ENCODE measurements at places on chromosomes 5 and 9.

GRCh38 chr9:134930398-134930797 is 12.7 kb upstream of the FCN1 start:
- DNase-seq: no peak

- DNase-seq: no peak
Observed at GRCh38 chr5:62575489-62575888, 3.1 kb upstream of the LRRC70 start.

DNA sequence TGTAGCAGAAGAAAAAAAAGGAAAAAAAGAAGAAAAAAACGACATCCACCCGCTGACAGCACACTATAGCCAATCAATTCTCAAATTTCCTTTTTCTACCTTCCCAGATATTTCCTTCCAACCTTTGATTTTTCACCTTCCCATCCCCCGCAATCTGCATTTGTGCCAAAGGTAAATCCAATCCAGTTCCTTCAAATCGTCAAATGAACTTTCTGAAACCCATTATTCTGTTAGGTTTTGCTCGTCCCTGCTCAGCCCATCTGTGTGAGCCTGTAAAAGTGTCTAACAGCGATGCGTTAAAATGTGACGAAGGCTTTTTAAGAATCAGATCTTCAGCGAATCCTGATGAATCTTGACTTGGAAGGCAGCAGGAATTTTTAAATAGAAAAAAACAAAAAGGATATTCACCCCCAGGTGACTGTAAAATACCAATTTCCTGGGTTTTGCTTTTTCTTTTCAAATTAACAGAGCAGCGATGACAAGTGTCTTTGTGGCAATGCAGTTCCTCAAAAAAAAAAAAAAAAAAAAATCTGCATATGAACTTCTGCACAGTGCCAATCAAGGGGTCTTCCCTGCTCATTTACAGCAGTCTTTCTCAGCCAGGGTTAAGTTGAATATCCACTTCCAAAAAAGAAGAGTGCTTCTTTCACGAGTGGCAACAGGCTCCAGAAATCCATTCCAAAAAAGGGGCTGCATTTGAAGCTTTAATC is 367 bp upstream of the SHC3 start:
- DNase-seq: no peak

- no peak for DNase-seq
Observed at GRCh38 chr9:87350915-87351314, 146.8 kb upstream of the DAPK1 start.

GRCh38 chr5:154368041-154368800 is 77.6 kb upstream of the SAP30L start:
- no peak for DNase-seq

- no peak for DNase-seq
Observed at GRCh38 chr5:157918811-157919742, 60.1 kb upstream of the CLINT1 start.

DNA sequence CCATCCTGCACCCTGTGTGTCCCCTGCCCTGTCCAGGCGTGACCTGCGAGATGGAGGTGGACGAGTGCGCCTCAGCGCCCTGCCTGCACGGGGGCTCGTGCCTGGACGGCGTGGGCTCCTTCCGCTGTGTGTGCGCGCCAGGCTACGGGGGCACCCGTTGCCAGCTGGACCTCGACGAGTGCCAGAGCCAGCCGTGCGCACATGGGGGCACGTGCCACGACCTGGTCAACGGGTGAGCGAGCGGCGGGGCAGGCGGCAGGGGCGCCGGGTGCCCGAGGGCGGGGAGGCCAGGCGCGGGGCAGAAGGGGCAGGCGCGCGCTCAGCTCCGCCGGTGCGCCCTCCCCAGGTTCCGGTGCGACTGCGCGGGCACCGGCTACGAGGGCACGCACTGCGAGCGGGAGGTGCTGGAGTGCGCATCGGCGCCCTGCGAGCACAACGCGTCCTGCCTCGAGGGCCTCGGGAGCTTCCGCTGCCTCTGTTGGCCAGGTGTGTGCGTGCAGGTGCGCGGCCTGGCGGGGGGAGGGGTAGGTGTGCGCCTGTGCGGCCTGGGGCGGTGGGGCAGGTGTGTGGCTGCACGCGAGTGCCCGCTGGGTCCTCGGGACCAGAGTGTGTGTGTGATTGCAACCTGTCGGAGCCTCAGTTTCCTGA is 10.0 kb downstream of the CRB2 start:
- no peak for DNase-seq

DNA sequence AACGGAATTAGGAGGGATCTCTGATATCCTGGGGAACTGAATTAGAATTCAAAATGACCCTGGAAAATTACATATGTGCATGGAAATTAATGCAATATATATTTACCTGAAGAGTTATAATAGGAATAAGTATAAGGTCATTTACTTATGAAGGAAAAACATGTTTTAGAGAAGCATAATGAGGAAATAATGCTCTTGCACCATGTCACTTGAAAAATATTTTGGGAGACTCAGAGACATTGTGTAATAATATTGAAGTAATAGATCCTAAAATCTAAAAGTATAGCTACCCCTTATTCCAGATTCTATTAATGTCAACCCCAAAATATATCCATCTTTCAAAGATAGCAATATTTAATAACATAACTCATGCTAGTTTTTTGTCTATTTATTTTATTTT is 28.4 kb downstream of the SPZ1 start:
- DNase-seq: no peak

DNA sequence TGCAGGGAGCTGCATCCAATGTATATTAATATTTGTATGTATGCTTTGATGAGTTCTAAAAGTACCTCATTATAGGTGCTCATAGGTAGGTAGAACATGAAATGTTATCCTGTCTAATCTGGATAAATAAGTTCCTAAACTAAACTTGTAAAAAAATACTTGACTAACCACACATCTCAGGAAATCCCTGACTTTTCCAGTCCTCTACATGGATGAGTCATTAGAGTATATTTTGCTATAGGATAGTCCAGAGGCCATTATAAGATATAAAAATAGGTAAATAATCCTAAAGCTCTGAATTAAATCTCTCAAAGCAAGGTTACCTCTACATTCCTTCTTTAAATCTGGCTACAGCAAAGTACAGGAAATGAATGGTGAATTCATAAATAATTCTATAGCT is 404.3 kb downstream of the RAB3C start:
- DNase-seq: no peak

GRCh38 chr5:134178096-134178419 is 1.3 kb upstream of the SKP1 start:
- DNase-seq: no peak

DNA sequence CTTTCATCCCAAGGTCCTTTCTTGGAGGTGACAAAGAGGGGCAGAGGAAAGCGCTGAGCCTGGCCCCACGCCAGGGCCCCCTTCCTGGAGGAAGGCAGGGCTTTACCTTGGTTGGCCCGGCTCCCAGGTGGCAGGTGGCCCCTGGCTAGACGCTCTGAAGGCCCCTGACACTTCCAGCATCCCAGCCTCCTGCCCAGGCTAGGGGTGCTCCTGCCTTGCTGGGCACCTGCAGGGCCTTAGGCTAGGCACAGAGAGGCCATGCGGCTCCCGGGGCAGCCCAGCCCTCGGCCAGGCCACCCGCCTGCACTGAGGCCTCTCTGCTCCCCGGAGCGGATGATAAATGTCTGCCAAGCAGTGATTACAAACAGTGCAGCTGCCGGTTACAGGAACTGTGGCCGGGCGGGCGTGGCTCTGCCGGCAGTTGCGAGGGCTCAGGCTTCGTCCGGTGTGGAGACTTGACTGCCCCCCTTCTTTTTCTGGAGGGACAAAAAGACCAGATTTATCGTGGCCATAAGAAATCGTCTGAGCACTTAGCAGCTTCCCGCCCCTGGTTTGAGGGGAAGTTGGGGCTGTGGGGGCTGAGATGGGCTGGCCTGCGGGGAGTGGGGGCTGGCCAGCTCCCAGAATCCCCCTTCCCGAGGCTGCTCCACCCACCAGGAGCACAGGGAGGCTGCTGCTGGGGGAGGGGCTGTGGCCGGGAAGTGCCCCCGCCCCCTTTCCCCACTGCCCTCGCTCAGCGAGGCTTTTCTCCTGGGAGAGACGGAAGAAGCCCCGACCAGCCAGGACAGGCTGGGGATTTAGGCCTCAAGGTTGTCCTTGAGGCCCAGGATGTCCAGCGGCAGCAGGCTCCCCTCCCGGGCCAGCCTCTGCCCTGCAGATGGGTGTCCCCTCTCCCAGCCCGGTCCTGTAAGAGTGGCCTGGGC is 31.6 kb upstream of the UBAC1 start:
- DNase-seq: peak; percentile 31

- no peak for DNase-seq
Observed at GRCh38 chr9:68705531-68706362, 707 bp downstream of the PIP5K1B start.

GRCh38 chr5:36680066-36680465 is 73.7 kb downstream of the SLC1A3 start:
- DNase-seq: no peak

- DNase-seq: no peak
Observed at GRCh38 chr9:101176384-101176783, 147.9 kb downstream of the PLPPR1 start.

DNA sequence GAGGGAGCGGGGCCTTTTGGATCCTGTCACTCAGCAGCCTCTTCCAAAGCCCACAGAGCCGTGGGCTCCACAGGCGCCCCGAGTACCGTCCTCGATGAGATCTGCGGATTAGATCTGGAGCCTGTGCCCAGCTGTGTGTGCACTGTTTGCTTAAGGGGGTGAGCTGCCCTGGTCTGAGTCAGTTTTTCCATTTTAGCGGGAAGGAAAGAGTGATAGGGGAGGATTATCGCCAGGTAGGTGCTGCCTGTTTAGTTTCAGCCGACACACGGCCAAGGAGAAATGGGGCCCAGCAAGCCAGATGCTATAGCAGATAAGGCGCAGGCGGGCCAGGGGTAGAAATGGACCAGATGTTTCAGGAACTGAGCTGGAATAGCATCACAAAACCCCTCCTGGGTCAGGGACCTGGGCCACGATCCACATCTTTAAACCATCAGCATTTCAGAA is 18.1 kb downstream of the COL5A1 start:
- DNase-seq: no peak

DNA sequence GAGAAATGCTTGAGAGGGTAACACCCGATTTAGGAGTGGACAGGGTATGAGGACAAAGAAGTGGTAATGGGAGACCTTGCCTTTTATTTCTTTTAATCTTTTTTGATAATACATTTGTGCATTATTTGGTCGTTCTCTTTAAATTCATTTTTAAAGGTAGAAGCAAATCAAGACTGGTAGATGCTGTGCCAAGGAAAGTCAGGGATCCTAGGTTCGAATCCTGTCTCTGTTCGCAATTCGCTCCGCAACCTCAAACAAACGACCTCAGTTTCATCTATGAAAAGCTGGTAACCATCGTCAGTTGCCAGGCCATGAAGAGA is 353 bp upstream of the TMED9 start:
- no peak for DNase-seq

GRCh38 chr5:1197876-1198666 is 3.3 kb upstream of the SLC6A19 start:
- no peak for DNase-seq

DNA sequence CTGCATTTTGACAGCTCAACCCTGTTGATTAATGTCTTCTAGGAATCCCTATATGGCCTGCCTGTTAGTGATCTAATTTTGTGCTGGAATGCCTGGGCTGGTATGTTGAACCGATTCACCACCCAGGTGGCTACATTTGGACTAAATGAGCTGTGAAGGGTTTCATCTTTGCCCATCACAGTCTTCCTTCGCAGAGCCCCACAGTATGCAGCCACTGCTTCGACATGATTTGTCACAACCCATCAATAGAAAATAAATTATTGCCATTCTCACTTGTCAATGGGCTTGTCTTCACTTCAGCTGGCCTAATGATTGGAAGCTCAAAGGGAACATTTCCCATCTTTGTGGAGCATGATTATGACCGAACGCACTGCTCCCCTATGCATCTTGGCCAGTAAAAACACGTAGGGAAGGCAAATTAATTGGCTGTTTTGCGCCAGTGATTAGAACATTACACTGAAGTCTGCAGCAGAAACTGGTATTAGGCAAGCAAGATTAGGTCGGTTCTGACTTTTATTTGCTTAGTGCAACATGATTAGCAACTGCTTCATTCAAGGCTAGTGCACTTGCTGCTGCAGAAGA is 408.5 kb downstream of the KIAA0825 start:
- no peak for DNase-seq

- DNase-seq: no peak
Observed at GRCh38 chr9:20358207-20358606, 264.1 kb downstream of the MLLT3 start.

GRCh38 chr5:73298772-73299630 is 126.0 kb downstream of the TMEM174 start:
- peak; percentile 16 for DNase-seq

DNA sequence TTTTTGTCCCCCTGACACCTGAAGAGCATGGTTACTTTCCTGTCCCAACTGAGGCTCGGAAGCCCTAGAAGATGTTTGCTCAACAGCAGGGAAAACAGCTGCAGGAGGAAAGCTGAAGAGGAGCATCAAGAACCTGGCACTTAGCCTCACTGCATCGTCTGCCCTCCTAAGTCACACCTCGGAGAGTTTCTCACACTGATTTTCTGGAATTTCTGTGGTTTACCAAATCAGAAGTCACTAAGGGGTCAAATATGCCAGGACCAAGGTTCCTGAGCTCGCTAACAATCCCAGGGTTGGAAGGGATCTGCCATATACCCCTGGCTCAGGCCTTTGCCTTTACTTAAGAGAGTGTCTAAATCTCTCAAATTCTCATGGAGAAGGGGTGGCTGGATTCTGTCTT is 5.3 kb downstream of the IL12B start:
- no peak for DNase-seq

GRCh38 chr9:91805031-91805430 is 145.0 kb downstream of the ROR2 start:
- no peak for DNase-seq

- no peak for DNase-seq
Observed at GRCh38 chr9:77194423-77194822, 17.1 kb downstream of the VPS13A start.

GRCh38 chr9:1013021-1013420 is 36.6 kb downstream of the DMRT3 start:
- no peak for DNase-seq

- no peak for DNase-seq
Observed at GRCh38 chr9:135555203-135555602, 6.4 kb upstream of the PAEP start.

DNA sequence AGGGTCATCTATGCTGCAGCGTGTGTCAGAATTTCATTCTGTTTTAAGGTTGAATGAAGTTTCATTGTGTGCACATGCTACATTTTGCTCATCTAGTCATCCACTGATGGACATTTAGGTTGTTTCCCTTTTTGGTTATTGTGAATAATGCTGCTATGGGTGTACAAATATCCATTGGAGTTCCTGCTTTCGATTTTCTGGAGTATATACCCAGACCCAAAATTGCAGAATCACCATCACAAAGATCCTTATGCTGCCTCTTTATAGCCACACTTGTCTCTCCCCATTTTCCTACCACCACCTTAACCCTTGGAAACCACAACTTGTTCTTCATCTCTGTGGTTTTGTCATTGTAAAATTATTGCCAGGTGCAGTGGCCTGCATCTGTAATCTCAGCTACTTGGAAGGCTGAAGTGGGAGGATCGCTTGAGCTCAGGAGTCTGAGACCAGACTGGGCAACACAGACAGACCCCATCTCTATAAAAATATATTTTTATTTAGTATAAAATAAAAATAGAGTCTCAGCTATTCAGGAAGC is 166.2 kb downstream of the HSD17B3 start:
- no peak for DNase-seq
